ENCODE measurements at places on chromosomes 2 and 18.
A peak's percentile ranks its signal among the peaks of the same experiment; 100 is the strongest.

GRCh38 chr2:238502088-238502810 lies 75.5 kb downstream of the ASB1 start:
- DNase-seq: no peak

DNA sequence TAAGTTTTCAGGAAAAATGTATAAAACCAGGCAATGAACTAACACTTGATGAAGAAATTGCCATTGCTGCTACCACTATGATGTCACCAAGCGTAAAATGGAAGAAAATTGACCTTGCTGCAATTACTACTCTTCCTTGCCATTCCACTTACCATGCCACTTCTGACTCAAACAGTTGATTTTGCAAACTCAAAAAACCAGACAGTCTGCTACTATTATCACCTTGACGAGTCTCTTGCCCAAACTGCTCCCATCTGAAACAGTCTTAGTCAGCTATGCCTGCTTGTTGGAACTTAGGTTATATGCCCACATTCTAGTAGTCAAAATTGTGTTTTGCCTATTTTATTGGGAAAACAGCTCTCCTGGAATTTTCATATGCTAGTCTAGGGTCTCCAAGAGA lies 71.9 kb upstream of the SLC9A2 start:
- no peak for DNase-seq

- DNase-seq: no peak
Observed at GRCh38 chr2:101794141-101794540, 96.6 kb downstream of the MAP4K4 start.

- no peak for DNase-seq
Observed at GRCh38 chr2:69469784-69470183, 32.5 kb upstream of the NFU1 start.

GRCh38 chr2:12173271-12173942 lies 427.0 kb downstream of the LPIN1 start:
- no peak for DNase-seq

DNA sequence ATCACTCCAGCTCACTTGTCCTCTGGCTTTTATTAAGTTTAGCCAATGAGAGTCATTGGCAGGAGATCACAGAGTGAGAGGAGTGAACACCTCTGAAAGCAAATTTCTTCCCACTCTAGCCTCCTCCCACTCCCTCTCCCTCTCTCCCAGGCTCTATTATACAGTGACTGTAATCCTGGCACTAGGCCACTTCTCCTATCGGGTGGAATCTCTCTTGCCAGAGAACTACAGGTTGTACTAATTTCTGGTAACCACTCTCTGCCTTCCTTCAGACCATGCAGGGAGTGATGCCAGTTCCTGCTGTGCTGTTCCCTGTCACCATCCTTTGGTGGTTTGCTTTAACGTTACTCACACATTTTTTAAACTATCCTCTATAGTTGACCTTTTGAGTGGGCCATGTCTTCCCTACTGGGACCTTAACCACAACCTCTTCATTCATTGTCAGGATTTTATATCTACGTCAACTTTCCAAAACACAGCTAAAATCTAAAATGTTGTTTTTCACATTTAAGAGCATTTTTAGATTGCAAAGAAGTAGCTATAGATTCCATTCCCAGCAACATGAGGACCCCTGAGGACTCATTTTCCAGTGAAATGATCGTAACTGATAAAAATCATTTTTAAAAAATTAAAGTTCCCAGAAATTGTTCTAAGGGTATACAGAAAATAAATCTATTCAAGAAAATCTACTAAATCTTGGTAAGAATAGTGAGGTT lies 217.1 kb downstream of the MREG start:
- no peak for DNase-seq

GRCh38 chr2:110713513-110714362 lies 18.6 kb upstream of the ACOXL start:
- no peak for DNase-seq

GRCh38 chr18:44039826-44040225 lies 640.9 kb upstream of the SETBP1 start:
- no peak for DNase-seq

DNA sequence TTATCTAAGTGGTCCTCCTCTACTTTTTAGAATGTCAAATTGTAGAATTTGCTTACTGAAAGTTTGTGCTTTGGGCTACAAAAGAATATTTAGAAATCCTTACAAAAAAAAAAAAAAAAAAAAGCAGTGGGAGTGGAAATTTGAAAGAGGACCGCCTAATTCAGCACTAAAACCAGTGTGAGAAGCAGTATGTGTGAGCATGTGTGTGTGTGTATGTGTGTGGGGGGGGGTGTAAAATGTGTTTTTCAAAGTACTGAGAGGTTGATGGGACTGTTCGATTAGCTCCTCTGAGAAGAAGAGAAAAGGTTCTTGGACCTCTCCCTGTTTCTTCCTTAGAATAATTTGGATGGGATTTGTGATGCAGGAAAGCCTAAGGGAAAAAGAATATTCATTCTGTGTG lies at the start of gene VIT:
Gene VIT (plus strand): TSS at position 175 of the 400 bp plus-strand sequence. CDS start 19,664 bp downstream, outside the sequence.
- no peak for DNase-seq

- no peak for DNase-seq
Observed at GRCh38 chr2:191664823-191665677, 12.9 kb upstream of the NABP1 start.

GRCh38 chr2:11588228-11589110 lies 54.6 kb downstream of the GREB1 start:
- no peak for DNase-seq

GRCh38 chr2:159118115-159118858 lies 149.8 kb downstream of the TANC1 start:
- DNase-seq: peak; percentile 91

All from WTC11 (cell line).